NCI-H2081 treated with DMSO at 0.1 percent for 48 hours (cell line): ENCODE measurements at places on chromosomes 1 and 21.

- DNase-seq: no peak
Measured at GRCh38 chr1:180585994-180586359, 27.2 kb downstream of the OVAAL start.

DNA sequence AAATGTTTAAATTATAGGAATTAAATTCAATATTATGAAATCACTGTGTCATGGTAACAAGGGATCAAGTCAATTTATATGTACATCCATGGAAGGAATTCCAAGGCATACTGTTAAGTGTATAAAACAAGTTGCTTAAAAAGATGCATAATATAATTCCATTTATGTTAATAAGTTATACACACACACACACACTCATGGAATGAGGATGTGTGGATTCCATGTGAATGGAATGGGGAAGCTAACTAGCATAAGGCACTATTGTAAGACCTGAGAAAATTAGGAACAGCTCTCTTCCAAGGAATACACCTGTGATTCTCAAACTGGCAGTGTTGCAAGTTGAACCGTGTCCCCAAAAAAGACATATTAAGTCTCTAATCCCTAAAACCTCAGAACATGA is 17.6 kb upstream of the TRAF3IP3 start:
- DNase-seq: no peak

GRCh38 chr1:100322436-100323211 is 29.7 kb upstream of the CDC14A start:
- DNase-seq: no peak

GRCh38 chr1:9399510-9400424 is 107.1 kb downstream of the SPSB1 start:
- DNase-seq: peak; percentile 69
